ENCODE measurements at places on chromosomes 1 and 21. TPM values are rescaled to one million over a fixed set of nuclear protein-coding genes. Genes with fewer than 3 reads are reported as not detected.
A peak's percentile ranks its signal among the peaks of the same experiment; 100 is the strongest.

- DNase-seq = no peak
These were observed 35.7 kb upstream of the SUCO start for GRCh38 chr1:172497230-172497629.

GRCh38 chr1:33153650-33154049, 28.2 kb downstream of the TRIM62 start:
- DNase-seq = no peak

DNA sequence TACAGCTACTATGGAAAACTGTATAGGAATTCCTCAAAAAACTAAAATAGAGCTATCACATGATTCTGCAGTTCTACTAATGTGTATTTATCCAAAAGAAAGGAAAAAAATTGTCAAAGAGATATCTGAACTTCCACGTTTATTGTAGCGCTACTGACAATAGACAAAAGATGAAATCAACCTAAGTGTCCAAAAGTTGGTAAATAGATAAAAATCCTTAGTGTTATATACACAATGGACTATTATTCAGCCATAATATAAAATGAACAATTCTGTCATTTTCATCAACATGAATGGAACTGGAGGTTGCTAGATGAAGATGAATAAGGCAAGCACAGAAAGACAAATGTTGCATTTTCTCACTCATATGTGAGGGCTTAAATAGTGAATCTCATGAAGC, 1492.1 kb downstream of the MRPL39 start:
- DNase-seq = no peak

GRCh38 chr1:208767816-208768215, 523.6 kb upstream of the PLXNA2 start:
- DNase-seq = no peak

DNA sequence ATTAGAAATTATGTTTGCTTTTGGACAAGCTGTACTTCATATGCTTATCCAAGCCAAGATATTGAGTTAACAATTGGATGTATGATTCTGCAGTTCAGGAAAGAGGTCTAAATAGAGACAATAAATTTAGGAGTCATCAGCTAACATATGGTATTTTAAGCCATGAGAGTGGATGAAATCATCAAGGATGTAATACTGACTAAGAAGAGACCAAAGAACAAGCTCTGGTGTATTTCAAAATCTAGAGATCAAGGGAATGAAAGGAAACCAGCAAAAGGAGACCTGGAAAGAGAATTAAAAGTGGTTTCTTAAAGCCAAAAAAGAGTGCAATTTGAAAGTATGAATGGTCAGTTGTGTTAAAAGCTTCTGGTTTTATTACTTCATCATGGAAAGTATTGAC, 183.6 kb upstream of the BEND5 start:
- no peak for DNase-seq

GRCh38 chr1:30277911-30278310, 445.5 kb downstream of the MATN1 start:
- no peak for DNase-seq

- DNase-seq = no peak
These were observed 2.4 kb upstream of the IFNLR1 start for GRCh38 chr1:24189528-24189927.

- DNase-seq = no peak
These were observed 57.9 kb downstream of the PTPRF start for GRCh38 chr1:43588592-43588991.

- no peak for DNase-seq
These were observed 364.3 kb upstream of the PTBP2 start for GRCh38 chr1:96357141-96357765.

DNA sequence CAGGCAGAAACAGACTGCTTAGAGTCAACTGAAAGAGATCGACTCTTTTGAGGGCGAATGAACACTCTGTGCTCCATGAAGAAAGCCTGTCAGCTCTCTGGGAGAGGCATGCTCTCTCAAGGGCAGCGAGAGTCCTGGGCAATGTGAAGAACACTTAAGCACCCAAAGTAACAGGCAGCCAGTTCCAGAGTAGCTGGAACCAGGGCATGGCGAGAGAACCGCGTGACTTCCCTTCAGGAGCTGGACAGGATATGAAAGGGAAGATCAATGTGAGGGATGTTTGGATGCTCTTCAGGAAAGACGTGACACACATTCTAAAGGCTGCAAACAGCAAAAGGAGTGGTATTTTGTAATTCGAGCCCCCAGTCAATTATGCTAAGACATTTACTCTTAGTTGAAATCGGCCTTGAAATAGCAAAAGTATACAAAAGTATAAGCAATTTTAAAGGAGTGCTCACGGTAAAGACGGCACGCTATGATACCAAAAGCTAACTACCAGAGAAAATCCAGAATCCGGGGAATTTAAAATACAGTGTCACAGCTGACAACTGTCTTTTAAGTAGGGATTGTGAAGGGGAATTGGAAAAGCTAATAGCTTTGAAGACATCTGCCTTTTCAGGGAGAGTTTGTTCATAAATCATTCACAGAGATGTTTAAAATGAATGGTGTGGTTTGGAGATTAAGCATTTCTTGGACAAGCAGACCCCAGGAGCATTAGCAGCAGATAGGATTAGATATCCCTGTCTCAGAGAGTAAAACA, 20.8 kb downstream of the ADAMTS5 start:
- DNase-seq = no peak

GRCh38 chr1:10818262-10819197, 22.1 kb upstream of the CASZ1 start:
- peak; percentile 16 for DNase-seq

- no peak for DNase-seq
These were observed 192.8 kb downstream of the HUNK start for GRCh38 chr21:32065654-32066053.

The TMEM222 gene
- total RNA-seq = 34.3 TPM

The PLD5 gene
- 0.06 TPM for total RNA-seq

The KIF21B gene
- total RNA-seq = 4.9 TPM

The CD58 gene
- total RNA-seq = 24.2 TPM

The SPATC1L gene
- total RNA-seq = 6.9 TPM

The GBP3 gene
- 58.1 TPM for total RNA-seq

The YIPF1 gene
- total RNA-seq = 37.1 TPM

The KCNJ9 gene
- not detected for total RNA-seq
